ENCODE measurements at places on chromosomes 11 and 22.

- no peak for DNase-seq
Measured at GRCh38 chr22:31284281-31285155, 7.8 kb downstream of the PIK3IP1 start.

GRCh38 chr11:82871646-82872045, 28.6 kb downstream of the PRCP start:
- no peak for DNase-seq

DNA sequence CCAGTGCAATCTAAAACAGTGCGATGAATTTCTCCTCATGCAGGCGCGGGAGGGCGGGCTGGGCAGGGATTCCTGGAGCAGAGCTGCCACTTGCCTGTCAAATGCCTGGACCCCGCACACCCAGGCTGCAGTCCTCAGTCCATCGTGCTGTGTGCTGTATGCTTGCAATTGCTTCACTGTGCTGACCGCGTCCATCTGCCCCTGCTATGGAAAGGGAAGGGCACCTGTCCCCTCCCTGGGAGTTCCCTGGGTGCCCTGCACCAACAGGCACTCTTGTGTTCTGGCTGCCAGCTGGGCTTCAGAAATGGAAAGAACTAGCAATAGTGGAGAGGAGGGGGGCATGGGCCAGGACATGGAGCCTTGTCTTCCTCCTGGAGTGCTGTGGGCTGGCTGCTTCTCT, 185.4 kb upstream of the B3GAT1 start:
- no peak for DNase-seq

DNA sequence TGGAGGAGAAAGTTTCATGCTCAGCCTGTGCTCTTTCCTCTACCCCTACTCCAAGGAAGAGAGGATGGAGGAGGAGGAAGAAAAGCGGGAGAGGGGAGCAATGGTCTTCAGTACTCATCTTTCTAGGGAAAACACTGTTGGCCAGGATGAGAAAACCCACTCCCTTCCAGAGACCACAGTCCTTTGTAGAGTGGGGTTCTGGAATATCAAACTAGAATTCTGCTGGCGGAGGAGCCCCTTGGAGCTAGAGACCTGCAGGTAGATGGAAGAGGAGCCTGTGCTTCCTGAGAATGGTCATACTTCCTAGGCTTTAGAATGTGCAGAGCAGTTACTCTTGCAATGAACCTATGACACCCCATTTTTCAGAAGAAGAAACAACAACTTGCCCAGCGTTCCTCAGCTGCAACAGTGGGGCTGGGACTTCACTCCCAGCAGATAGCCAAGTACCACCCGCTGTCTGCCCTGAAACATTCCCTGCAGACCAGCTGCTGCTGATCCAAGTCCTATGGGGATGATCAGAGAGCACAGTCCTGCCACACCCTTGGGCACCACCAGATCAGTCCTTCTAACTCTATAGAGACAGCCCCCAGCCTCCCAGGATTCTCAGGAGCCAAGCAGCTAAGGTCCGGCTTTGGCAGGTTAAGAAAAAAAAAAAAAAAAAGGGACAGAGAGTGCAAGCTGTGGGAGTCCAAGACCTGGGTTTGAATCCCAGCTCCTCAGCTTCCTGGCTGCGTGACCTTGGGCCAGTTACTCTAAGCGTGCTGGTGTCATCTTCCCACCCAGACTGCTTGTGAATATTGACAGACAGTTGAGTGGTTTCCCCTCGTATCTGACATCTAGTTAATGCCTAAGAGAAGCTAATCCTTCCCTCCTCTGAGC, 664 bp downstream of the PTGDR2 start:
- no peak for DNase-seq

DNA sequence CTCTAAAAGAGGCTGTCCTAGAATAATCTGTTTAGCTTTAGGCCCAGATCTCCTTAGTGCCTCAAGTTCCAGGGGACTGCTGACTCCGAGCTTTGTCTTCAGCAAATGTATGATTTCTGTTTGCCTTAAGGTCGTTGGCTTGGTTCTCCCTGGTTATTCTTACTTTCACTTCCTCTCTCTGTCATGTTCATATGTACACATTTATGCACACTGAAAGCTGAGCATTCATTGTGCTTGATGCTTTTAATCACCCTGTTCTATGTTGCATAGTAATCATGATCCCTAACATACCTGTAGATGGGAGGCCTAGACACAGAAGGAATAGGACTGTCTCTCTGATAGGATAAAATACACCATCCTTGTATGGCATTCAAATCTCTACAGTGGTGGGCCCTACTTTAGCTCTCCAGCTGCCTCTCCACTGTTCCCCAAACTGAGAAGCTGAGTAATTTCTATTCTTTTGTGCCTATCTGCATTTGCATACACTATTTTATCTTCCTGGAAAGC, 7.2 kb downstream of the PPFIBP2 start:
- DNase-seq = no peak

GRCh38 chr11:85787168-85787567, 23.8 kb downstream of the SYTL2 start:
- no peak for DNase-seq

GRCh38 chr11:115674937-115675544, 170.8 kb upstream of the CADM1 start:
- DNase-seq = no peak

GRCh38 chr11:680476-680875, 14.5 kb downstream of the DEAF1 start:
- DNase-seq = no peak

GRCh38 chr11:100892886-100893285, 205.8 kb downstream of the ARHGAP42 start:
- DNase-seq = no peak

GRCh38 chr22:20536590-20537324, 29.3 kb downstream of the MED15 start:
- DNase-seq = no peak

- no peak for DNase-seq
Measured at GRCh38 chr22:25148149-25148691, 51.4 kb upstream of the CRYBB3 start.

DNA sequence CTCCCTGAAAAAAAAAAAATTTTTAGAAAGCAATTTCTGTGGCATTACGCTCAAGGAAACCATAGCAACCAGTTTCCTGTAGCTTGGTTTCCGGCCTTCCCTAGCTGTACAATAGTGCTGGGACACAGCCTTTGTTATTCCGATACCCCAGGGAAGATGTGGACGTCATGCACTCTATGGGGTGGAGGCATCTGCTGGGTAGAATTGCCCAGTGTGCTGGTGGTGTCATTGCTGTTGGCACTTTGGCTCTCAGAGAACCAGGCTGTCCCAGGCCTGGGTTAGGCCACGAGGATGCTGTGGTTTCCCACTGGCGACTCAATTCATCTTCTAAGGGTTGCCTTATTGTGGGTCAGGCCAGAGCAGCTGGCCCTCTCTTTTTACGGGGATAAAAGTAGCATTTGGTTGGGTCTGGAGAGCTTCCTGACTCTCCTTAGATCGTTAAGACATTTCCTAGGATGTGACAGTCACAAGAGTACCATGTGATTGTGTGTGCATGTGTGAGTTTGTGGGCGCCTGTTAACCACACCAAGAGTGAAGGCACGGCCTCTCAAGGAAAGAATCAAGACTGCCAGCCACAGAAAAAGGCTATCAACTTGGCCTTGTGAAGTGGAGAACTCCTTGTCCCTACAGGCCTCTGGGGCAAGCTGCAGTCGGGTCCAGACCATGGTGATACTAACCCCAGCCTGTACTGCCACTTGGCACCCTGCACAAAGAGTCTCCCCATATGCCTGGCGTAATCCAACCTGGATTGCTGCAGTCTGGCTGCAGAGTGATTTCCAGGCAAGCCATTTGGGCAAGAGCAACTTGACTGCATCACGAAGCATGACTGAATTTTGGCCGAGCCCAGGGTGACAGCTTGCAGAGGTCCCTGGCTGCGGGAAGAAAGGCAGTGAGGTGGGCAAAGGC, 35.9 kb upstream of the NAV2 start:
- DNase-seq = no peak

GRCh38 chr11:117425679-117426296, 98.1 kb downstream of the CEP164 start:
- DNase-seq = no peak

- no peak for DNase-seq
Measured at GRCh38 chr22:29275167-29275566, 7.1 kb downstream of the EWSR1 start.

GRCh38 chr11:12682737-12683500, 8.7 kb downstream of the TEAD1 start:
- no peak for DNase-seq
